T-helper 1 cell (primary cell): ENCODE measurements at places on chromosomes 11 and 22.
A peak's percentile ranks its signal among the peaks of the same experiment; 100 is the strongest.

DNA sequence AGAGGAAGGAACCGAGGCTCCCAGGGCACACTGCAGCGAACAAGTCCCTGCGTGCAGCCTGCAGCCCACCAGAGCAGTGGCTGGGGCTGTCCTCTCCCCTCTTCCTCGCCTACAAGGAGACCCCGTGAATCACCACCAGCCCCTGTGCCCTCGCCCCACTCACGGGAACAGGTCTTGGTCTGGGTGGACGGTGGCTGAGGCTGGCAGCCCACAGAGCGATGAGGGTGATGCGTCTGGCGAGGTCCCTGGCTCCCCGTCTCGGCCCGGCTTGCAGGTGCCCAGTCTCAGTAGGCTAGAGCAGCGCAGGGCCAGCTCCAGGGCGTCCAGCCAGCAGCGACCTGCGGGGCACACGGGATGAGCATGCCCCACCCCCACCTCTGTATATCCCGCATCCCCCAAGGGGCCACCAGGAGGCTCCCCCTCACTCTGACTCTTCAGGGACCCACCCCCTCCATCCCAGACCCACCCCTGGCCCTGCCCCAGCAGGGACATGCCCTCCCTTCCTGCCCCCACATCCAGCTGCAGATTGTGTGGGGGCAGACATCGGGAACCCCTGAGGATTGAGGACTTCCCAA is 50.5 kb upstream of the CARS1 start:
- DNase-seq = no peak

GRCh38 chr11:43574949-43575912 is 105.3 kb upstream of the HSD17B12 start:
- DNase-seq = no peak

- no peak for DNase-seq
These were observed 39.6 kb upstream of the HORMAD2 start for GRCh38 chr22:30040499-30041260.

- peak; percentile 75 for DNase-seq
These were observed 62.1 kb downstream of the THAP12 start for GRCh38 chr11:76318744-76319384.

GRCh38 chr22:46854125-46854870 is 91.8 kb downstream of the TBC1D22A start:
- DNase-seq = no peak

- DNase-seq = no peak
These were observed 41.0 kb upstream of the APLNR start for GRCh38 chr11:57277845-57278720.
